ENCODE measurements at places on chromosomes 6 and 20.

- no peak for DNase-seq
Measured at GRCh38 chr6:145929037-145929633, 35.0 kb downstream of the SHPRH start.

DNA sequence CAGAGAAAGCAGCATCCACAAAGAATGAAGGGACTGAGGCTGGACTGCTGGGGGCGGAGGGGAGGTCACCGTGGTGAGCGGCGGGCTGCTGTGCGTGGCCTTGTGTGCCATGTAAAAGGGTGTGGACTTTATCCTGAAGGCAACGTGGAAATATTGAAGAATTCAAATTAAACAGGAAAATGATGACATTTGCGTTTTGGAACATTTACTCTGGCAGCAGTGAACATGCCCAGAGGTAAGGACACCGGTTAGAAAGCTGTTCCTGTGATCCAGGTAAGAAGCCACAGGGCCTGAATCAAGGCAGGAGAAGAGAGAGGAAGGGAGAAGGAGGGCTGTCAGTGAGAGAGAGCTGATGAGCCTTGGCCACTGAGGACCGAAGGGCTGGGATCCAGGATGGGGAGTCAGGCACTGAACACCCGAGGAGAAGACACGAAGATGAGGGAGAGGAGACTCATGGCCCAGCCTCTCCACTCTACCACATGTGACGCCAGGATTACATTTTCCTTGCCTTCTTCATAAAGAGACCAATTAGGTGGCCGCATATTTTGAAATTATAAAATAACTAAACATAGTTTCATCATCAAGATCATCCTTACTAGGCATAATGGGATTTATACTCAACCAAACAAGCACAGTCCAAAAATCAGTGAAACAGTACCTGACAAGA, 58.4 kb downstream of the TRAM2 start:
- no peak for DNase-seq

GRCh38 chr6:159257846-159258245, 88.6 kb downstream of the FNDC1 start:
- DNase-seq = no peak

DNA sequence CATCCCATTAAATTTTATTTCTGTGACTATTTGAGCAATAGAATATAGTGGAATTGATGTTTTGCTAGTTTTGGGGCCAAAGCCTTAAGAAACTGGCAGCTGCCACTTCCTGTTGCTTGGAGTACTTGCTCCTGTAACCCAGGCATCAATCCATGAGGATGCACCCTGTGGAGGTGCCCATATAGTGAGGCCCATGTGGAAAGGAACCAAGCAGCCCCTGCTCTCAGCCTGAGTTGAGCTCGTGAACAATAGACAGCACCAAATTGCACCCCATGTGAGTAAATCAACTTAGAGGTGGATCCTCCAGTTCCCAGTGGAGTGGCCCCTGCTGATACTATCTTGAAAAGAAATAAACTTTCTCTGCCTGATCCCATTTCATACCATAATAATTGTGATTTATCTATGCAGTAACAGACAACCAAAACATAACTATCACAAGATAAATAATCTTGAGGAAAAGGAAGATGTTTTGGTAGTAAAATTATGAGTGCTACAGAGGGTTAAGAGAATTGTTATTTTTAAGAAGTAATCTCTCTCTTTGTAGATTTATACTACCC, 481.9 kb downstream of the TBC1D32 start:
- no peak for DNase-seq

DNA sequence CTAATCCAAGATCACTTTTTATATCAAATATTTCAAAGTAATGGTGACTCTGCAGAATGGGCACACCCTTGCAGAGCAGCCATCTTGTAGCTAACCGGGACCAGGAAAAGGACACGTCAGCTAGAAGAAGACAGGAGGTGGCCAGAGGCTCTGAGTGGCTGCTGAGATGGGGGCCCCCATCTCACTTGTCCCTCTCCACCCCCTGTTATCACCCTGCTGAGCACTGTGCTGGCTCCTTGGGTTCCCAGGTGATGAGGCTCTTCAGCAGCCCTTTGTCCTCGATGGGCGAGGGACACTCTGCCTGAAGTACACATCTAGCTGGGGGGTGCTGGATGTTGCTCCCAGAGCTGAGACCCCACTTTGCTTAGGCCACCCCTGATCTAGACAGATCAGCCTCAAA, 126.3 kb downstream of the UST start:
- no peak for DNase-seq
